ENCODE measurements at places on chromosomes 4 and X. TPM values are rescaled to one million over a fixed set of nuclear protein-coding genes. Genes with fewer than 3 reads are reported as not detected.

The MAGED4 gene
- 5.1 TPM for total RNA-seq

The ATP1B4 gene
- not detected for total RNA-seq

The CCDC110 gene
- total RNA-seq: 0.71 TPM

GRCh38 chr4:7083597-7084563 lies 16.0 kb upstream of the GRPEL1 start:
- no peaks in the 10 kb centered on the region for H3K4me1 ChIP-seq
- H3K27ac ChIP-seq: no peak overlapping the region
- H3K4me3 ChIP-seq: no peak overlapping the region
- no peaks in the 10 kb centered on the region for H3K36me3 ChIP-seq
- peaks cover 51% of the 10 kb centered on the region for H3K27me3 ChIP-seq

- H3K27me3 ChIP-seq: peaks cover 44% of the 10 kb centered on the region
- H3K27ac ChIP-seq: no peak overlapping the region
- no peaks in the 10 kb centered on the region for H3K36me3 ChIP-seq
- H3K4me1 ChIP-seq: peaks cover under 1% of the 10 kb centered on the region
- DNase-seq: no peak
Measured at GRCh38 chr4:182831376-182831775, 85.8 kb downstream of the DCTD start.

- H3K36me3 ChIP-seq: no peaks in the 10 kb centered on the region
- H3K4me1 ChIP-seq: no peaks in the 10 kb centered on the region
- H3K27ac ChIP-seq: no peak overlapping the region
- H3K27me3 ChIP-seq: no peaks in the 10 kb centered on the region
- H3K4me3 ChIP-seq: no peak overlapping the region
Measured at GRCh38 chrX:17634542-17635207, 102.6 kb upstream of the SCML1 start.

All from activated B cell treated with CpG ODN at 0.5 μM for 24 hours (primary cell).